Skin of body (tissue), 3 donors: ENCODE measurements at places on chromosomes 6 and 20. TPM values are rescaled to one million over a fixed set of nuclear protein-coding genes. Genes with fewer than 3 reads are reported as not detected.

TRAM2 gene
- total RNA-seq, result 16.8 TPM

NDUFAF5 gene
- 20.7 TPM for total RNA-seq

TPMT gene
- 5.9 TPM for total RNA-seq

POU5F1 gene
- 0.69 TPM for total RNA-seq

CYP39A1 gene
- total RNA-seq, result 10.8 TPM

TMEM244 gene
- total RNA-seq, result 4.2 TPM

TOMM6 gene
- total RNA-seq, result 46.5 TPM

APOM gene
- 1.2 TPM for total RNA-seq

LY6G6F gene
- not detected for total RNA-seq

SLC25A27 gene
- total RNA-seq, result 20.7 TPM

DLK2 gene
- total RNA-seq, result 2.7 TPM

SFTA2 gene
- total RNA-seq, result not detected

PDYN gene
- not detected for total RNA-seq

BNIP5 gene
- 0.10 TPM for total RNA-seq

VSTM2L gene
- total RNA-seq, result 4.1 TPM

GSTA4 gene
- total RNA-seq, result 47.8 TPM

TUBE1 gene
- 38.0 TPM for total RNA-seq

GABRR1 gene
- 0.20 TPM for total RNA-seq

TSPYL4 gene
- total RNA-seq, result 12.2 TPM

RNF5 gene
- 28.5 TPM for total RNA-seq

CFB gene
- 2.2 TPM for total RNA-seq

SLC44A4 gene
- total RNA-seq, result 0.10 TPM

EDN3 gene
- total RNA-seq, result 12.4 TPM

PRDM1 gene
- total RNA-seq, result 15.1 TPM

WDR27 gene
- total RNA-seq, result 32.8 TPM

TRIM40 gene
- not detected for total RNA-seq

ARMC12 gene
- total RNA-seq, result not detected

ZNF165 gene
- total RNA-seq, result 1.3 TPM

ELOVL4 gene
- total RNA-seq, result 60.1 TPM

ZC3H12D gene
- total RNA-seq, result 0.99 TPM

CAGE1 gene
- not detected for total RNA-seq

RPP40 gene
- 9.2 TPM for total RNA-seq

MICB gene
- 1.2 TPM for total RNA-seq

DCDC2 gene
- 1.2 TPM for total RNA-seq

POM121L2 gene
- not detected for total RNA-seq
